Activated CD4-positive, alpha-beta T cell treated with anti-CD3 and anti-CD28 coated beads, Interleukin-2, amount 50 U/mL, for 16 hours (primary cell): ENCODE measurements at places on chromosomes 1 and 21.

GRCh38 chr1:1072299-1072848, 1.7 kb downstream of the RNF223 start:
- DNase-seq, result no peak

DNA sequence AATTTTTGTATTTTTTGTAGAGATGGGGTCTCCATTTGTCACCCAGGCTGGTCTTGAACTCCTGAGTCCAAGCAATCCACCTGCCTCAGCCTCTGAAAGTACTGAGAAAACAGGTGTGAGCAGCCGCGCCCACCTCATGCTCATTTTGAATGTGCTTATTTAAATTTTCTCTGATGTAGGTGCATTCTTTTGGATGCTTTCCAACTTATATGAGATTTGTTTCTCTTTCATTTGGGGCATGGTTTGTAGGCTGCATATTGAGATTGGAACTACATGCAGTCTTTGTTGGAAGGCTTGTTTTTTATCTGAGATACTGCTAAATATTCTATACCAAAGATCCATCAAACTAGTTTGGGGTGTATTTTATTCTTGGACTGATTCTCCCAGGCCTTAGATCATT, 81.0 kb upstream of the IVNS1ABP start:
- DNase-seq, result no peak

DNA sequence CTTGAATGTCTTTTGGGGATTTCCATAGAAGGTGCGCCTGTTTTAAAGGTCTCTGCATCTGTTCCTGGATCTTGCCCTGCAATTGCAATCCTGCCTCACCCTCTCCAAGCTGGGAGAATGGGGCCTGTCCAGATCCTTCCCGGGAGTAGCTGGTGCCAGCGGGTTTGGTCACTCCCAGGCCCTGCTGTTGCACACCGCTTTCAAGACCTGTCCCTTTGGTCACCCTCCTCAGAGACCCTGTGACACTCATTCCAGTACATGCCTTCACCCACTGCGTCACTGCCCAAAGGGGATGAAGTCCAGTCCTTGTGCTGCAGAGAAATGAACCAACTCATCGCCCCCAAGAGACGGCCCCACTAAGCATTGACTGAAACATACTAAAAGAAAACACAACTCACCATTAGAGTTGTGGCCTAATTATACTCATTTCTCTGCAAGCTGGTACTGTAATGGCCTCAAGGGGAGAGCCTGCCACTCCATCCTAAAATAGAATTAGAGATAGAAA, 1.9 kb upstream of the IRF2BP2 start:
- DNase-seq, result no peak

GRCh38 chr1:65688848-65689247, 103.8 kb upstream of the PDE4B start:
- DNase-seq, result no peak

GRCh38 chr1:119453021-119453420, 38.1 kb downstream of the HSD3B2 start:
- no peak for DNase-seq

DNA sequence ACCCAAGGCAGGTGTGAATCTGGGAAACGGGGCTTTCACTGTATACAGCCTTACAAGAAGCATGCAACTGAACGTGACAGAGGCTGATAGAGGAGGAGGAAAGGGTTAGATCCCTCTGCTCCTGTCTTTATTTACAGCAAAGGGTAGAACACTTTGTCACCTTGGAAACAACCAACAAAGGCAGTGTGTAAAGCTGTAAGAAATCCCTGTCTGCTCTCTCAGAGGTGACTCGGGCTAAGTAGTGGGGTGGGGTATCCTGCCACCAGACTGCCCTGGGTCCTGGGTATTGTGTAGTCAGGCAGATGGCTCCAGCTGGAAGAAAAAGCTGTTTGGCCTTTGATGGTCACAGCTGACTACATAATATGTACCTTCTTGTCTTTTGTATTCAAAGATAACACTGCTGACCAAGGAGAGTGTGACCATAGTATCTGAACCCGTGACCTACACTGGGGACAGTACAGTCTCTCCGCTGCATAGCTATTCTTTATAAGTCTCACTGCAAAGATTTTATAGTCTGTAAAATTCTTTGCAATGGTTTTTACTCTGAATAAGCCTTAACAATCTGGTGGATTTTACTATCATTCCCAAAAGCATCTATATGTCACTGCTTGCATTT, 22.1 kb upstream of the POU2F1 start:
- DNase-seq, result no peak

DNA sequence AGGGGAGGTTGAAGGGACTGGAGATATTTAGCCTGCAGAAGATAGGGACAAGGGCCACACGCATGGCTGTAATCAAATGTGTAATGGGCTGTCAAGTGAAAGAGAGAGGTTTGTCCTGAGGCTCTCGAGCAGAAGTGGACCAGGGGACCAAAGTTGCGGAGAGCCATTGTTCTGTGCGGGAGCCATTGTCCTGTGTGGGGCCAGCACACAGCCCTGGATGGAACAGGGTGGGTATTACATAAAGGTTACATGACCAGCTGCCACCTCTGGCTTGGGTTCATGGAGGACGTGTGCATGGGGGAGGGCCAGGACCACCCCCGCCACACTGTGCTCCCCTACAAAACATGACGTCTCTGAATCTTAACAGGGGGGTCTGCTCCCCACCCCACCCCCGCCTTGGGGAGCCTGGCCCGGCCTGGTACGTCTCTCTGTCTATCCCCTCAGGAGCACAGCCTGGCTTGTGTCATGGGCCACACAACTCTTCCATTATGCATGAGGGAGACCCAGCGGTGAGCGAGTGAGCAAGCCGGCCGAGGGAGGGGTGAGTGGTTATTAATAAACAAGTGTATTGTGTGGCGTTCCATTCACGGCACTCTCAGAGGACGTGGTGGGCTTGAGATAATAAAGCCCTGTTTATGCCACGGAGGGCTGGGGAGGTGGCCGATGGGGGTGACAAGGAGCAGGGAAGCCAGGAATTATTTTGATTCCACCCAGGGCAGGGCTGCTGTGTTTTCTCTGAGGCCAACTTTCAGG, at the start of gene NFASC:
Gene NFASC (plus strand): TSS at position 703 of the 753 bp plus-strand sequence. CDS start 73,454 bp downstream, outside the sequence.
- DNase-seq, result no peak

DNA sequence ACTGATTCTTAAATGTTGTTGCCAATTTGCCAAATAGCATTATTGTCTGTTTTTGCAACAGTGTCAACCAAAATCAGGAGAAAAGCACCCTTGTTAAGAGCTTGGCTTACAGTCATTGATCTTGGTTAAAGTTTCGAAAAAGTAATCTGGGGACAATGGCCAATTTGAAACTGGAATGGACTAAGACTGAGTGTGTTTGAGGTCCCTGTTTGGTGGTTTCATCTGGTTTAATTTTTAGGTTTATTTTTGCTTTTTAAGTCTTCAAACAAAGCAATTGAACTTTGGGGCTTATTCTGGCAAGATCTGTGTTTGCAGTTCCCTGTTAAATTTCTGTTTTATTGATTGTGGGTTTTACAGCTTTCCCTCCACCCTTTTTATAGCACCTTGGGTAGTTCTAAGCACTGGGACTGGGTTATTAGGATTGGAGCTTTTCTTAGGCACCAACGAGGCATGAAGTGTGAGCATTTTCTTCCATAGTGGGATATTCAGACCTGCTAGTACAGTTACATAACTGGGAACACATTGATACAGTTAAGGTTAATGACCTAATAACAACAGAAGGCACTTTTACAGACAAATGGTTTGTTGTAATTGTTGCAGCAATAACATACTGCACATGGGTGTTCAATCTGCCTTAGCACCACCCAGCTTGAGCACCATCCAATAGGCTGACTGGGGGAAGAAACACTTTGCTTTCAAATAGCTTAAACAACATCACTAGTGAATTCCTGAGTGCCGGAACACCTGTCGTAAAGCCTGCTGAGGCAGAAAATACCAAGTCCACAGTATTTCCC, 40.6 kb upstream of the MAP10 start:
- DNase-seq, result no peak

DNA sequence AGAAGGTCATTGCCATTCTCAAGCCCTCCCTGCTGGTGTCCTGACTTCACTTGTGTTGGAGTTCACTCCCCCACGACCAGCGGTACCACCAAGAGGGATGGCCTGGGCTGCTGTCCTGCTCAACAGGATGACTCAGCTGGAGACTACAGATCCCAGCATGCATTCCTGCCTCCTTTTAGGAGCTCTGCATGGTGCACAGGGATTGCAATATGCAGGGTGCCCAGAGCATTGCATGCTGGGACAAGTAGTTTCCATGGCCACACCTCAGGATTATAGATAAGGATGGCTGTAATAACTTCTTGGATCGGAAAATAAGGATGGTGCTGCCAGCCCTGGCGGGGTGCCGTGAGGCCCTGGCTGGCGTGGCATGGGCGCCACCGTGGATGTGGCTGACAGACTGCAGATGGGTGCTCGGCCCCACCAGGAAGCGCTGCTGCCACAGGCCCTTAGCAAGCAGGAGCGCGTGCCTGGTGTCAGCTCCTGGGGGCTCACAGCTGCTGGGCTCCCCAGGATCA, 150.0 kb downstream of the CASZ1 start:
- peak; percentile 9 for DNase-seq

- no peak for DNase-seq
Observed at GRCh38 chr1:32045772-32046171, 27.0 kb upstream of the TMEM39B start.

- DNase-seq, result no peak
Observed at GRCh38 chr1:170511038-170511437, 20.9 kb upstream of the GORAB start.

- peak; percentile 54 for DNase-seq
Observed at GRCh38 chr1:156045076-156045475, 8.5 kb downstream of the UBQLN4 start.

- DNase-seq, result no peak
Observed at GRCh38 chr1:29718791-29719190, 482.5 kb downstream of the PTPRU start.

- DNase-seq, result peak; percentile 36
Observed at GRCh38 chr1:232600424-232601258, 29.3 kb downstream of the SIPA1L2 start.

DNA sequence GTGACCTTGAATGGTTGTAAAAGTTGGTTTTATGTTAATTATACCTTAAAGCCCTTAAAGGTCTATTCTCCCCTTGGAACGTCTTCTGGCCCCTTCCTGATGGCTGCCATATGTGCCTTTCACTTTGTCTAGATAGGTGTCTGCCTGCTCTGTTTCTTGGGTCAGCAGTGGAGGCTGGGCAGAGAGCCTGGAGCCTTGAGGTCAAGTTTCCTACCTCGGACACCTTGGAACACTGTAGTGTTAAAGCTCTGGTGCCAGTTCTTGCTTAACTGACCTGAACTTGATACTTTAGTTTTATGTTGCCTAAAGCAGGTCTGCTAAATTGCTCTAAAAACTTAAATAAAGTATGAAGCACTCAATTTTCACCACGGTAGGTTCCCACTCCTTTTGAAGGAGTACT, 86.5 kb downstream of the CDC14A start:
- no peak for DNase-seq

DNA sequence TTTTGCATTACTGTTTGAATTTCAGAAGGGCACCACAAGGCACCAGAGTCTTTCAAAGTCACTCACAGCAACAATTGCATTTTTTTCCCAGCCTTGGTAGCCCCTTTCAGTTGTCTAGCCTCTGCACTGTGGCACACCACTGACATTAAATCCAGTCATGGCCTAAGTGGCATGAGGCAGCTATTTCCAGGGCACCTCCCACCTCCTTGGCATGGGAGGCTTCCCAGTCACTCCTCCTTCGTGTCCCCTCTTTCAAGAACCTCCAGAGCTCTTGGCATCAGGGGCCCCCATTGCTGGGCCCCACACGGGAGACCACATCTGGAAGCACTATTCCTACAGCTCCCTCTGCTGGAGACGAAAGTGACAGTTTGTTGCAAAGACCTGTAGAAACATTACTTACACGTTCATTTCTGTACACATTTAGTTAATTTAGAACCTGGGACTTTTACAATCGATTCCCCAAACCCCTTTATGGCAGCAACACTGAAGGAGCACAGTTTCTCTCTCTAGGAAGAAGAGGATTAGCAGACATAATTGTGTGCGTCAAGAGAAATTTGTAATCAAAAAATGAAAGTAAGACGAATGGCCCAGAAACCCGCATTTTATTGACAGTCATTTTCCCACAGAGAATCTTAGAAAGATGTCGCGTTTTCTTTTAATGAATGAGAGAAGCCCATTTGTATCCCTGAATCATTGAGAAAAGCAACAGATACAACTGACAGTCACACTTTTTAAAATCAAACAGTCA, 5.7 kb upstream of the CHD5 start:
- peak; percentile 48 for DNase-seq

GRCh38 chr1:222284466-222284865, 263.4 kb downstream of the HHIPL2 start:
- no peak for DNase-seq

DNA sequence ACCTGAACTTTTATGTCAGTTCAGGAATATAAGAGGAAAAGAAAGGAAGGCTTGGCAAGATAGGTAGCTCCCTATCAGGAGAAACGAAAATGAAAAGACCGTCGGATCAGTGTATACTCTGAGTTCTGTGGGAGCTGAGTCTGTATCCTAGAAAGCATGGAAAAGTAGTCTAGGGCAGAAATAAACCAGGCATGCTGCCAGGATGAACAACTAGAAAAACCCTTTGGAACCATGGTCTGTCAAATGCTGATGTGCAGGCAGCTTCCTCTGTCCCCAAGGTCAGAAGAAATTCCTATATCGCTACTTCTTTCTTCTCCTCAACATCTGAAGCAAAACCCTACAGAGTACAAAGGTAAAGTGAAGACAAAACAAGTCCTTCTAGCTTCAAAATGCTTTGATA, 268.8 kb downstream of the ST6GALNAC3 start:
- DNase-seq, result no peak

GRCh38 chr1:245480393-245481120, 325.8 kb downstream of the KIF26B start:
- no peak for DNase-seq

DNA sequence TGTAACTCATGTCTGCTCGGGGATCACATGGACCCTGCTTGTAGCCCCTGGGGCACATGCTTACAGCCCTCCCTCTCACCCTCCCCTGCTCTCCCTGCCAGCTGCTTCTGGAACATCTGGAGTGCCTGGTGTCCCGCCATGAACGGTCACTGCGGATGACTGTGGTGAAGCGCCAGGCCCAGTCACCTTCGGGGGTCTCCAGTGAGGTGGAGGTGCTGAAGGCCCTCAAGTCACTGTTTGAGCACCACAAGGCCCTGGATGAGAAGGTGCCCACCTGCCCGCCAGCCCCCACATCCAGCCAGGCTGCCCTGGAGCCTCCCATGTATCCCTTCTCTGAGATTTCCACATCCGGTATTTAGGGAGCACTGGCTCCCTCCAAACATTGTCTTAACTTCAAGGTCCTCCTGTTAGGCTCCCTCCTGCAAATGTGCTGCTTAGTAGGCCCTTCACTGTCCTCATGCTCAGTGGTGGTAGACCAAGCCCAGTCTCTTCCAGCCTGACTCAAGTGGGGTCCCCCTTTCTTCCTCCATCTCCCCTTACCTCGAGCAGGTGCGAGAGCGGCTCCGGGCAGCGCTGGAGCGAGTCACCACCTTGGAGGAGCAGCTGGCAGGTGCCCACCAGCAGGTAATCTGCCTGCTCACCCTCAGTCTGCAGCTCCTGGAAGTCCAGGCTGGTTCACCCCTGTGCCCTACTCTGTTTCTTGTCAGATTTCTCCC, 17.7 kb downstream of the PPFIA4 start:
- DNase-seq, result no peak
